ENCODE measurements at places on chromosomes 6 and 20.

- peak; percentile 19 for DNase-seq
These were observed 1.1 kb upstream of the MYB start for GRCh38 chr6:135179920-135180541.

- peak; percentile 34 for DNase-seq
These were observed 34.9 kb downstream of the SNAI1 start for GRCh38 chr20:50017576-50018248.

- DNase-seq = no peak
These were observed 59.7 kb downstream of the TMEM200A start for GRCh38 chr6:130425537-130425936.

- DNase-seq = no peak
These were observed 339.0 kb upstream of the ZFP64 start for GRCh38 chr20:52530571-52530970.

GRCh38 chr6:31575335-31575901, at the start of gene TNF:
Gene TNF (plus strand): TSS chr6:31575565. CDS start chr6:31575742, 177 bp downstream.
- no peak for DNase-seq

GRCh38 chr20:35277531-35278395, at the start of gene MMP24OS:
Gene MMP24OS (minus strand): TSS chr20:35278122. CDS start chr20:35277929, 193 bp downstream.
- DNase-seq = peak; percentile 81

- DNase-seq = no peak
These were observed 41.8 kb downstream of the WDR27 start for GRCh38 chr6:169659820-169660610.

GRCh38 chr6:160435935-160436334, 87.8 kb downstream of the SLC22A3 start:
- no peak for DNase-seq

DNA sequence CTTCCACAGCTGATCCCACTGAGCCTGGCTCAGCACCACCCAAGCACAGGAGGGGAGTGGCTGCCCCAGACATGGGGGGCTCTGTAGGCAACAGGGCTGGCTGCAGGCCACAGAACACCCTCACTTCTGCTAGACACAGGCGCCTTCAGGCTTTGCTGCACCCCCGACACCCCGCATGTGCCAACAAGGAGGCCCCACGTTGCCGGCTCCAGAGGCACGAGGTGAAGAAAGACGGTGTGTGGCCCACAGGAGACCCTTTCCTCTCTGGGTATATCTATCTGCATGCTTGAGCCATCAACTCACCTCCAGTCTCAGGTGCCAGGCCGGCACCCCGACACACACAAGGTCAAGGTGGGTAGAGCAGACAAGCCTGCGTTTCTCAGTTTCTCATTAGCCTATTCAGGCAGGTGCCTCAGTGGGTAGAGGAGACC, 158.3 kb downstream of the DLL1 start:
- no peak for DNase-seq

DNA sequence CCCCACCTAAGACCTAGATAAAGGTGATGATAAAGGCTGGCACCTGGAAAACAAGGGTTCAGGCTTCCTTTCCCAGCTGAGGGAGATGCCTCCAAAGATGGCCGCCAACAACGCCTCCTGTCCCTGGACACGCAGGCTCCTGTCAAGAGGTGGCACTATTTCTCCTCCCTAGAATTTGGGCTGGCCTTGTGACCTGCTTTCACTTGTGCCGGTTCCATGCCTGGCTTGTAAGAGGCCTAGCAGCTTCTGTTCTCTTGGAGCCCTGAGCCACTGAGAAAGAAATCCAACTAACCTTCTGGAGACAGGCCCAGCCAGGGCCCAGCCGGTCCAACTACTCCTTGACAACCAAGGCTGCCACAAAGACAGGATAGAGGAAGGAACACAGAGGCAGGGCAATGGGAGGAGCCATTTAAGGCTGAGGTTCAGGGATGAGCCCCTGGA, 60.2 kb upstream of the RALY start:
- peak; percentile 74 for DNase-seq

DNA sequence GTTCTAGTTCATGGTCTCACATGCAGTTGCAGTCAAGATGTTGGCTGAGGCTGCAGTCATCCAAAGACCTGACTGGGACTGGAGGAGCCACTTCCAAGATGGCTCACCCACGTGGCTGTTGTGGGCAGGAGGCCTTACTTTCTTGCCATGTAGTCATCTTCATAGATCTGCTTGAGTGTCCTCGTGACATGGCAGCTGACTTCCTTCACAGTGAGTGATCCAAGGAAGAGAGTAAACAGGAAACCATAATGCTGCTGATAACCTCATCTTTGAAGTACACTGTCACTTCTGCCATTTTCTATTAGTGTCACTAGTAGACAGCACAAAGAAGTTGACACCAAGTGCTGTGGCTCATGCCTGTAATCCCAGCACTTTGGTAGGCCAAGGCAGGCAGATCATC, 40.1 kb upstream of the AKIRIN2 start:
- DNase-seq = no peak

GRCh38 chr6:50845499-50846143, 26.9 kb downstream of the TFAP2B start:
- no peak for DNase-seq

GRCh38 chr6:161926324-161926723, 652.5 kb upstream of the AGPAT4 start:
- no peak for DNase-seq

- peak; percentile 92 for DNase-seq
These were observed 123.9 kb downstream of the MAFB start for GRCh38 chr20:40565001-40565681.

- no peak for DNase-seq
These were observed 21.9 kb upstream of the PNRC1 start for GRCh38 chr6:89058627-89059026.

DNA sequence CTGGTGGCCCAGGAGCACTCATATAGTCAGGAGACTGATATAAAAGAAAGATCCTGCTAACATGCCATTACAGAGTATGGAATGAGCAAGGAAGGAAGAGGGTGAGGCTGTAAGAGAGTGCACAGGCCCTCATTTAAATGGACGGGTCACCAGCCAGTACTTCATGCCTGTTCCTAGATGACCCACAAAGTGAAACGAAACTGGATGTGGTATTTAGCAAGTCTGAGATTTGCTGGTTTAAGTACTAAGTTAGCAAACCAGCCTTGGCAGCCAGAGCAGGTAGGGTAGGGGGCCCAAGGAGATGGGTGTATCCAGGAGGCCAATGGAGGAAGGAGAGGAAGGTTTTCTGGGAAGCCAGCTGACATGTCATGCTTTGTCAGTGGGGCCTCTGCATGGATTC, 15.9 kb downstream of the NT5E start:
- no peak for DNase-seq

DNA sequence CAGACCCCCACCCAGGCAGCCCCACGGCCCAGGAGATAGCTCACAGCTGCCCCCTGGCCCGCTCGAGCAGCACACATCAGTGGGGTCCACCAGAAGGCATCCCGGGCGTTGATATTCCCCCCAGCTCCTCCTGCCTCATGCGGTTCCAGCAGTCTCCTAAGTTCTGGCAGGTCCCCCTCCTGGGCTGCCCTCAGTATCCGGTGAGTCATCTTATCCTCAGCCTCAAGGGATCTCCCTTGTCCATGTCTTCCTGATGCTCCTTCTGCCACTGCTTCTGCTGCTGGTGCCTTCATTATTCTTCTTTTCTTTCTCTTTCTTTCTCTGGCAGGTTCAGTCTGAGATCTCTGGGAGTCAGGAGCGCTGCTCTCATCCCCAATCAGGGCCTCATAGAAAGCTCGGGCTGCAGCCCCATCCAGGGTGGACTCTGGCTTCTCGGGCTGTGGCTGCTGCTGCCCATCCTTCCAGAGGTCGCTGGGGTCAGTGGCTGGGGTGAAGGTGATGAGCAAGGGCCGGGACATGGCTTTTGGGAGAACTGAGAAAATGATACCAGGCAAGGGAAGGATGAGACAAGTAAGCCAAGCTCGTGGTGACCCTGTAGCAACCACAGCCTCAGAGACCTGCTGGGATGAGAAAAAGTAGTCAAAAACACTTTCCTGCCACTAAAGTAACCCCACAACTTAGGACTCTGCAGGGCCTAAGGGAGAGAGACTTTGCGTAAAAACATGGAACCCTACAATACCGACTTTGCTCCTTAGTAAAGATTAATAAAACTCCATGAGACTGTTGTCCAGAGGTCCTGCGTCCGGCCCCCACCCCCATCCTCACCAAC, 622 bp downstream of the GPANK1 start:
- DNase-seq = peak; percentile 86

- no peak for DNase-seq
These were observed 4.5 kb upstream of the LAMA5 start for GRCh38 chr20:62371588-62372041.

GRCh38 chr6:28580475-28580874, 54.8 kb downstream of the GPX5 start:
- peak; percentile 12 for DNase-seq

DNA sequence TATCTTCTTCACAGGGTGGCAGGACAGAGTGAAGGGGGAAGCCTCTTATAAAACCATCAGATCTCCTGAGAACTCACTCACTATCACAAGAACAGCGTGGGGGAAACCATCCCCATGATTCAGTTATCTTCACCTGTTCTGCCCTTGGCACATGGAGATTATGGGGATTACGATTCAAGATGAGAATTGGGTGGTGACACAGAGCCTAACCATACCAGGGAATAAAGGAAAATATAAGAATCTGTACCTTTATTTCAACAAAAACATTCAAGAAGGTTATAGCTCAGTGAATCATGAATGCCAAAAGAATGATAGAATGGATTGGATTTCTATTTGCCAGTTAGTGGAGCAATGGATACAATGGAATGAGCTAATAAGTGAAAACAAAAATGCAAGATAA, 214.4 kb downstream of the PTPRK start:
- DNase-seq = no peak

- DNase-seq = no peak
These were observed 7.9 kb upstream of the FAM210B start for GRCh38 chr20:56350842-56351241.

- DNase-seq = peak; percentile 39
These were observed 29.5 kb downstream of the MTHFD1L start for GRCh38 chr6:150894935-150895552.

DNA sequence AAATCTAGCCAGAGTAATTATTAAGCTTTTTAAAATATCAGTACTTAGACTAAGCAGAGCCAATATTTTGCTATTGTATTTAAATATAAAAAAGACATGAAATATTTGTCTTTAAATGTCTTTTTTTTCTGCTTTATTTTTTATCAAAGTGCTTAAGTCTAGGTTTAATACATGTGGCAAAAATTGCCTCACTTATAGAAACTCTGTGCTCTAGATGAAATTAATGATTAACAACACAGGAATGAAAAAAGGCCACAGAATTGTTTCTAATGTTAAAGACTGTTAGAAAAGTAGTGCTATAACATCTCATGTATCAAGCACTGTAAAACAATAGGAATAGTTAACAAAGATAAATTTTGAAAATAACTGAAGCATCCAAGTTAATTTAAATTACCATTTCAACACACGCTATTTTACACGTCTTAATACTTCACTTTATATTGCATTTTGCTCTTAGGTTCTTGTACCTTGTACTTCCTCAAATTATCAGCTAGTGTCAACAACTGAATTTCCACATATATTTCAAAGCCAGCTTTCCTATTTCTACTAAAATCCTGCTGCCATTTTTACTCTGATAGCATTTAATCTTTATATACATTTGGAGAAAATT, 1515.1 kb downstream of the HACE1 start:
- DNase-seq = no peak

GRCh38 chr20:4910951-4911350, 90.4 kb downstream of the SLC23A2 start:
- DNase-seq = no peak

All from fibroblast of mammary gland (primary cell).